ENCODE measurements at places on chromosomes 5 and 9.

GRCh38 chr5:171537923-171538537 is 118.6 kb downstream of the FGF18 start:
- DNase-seq: no peak

DNA sequence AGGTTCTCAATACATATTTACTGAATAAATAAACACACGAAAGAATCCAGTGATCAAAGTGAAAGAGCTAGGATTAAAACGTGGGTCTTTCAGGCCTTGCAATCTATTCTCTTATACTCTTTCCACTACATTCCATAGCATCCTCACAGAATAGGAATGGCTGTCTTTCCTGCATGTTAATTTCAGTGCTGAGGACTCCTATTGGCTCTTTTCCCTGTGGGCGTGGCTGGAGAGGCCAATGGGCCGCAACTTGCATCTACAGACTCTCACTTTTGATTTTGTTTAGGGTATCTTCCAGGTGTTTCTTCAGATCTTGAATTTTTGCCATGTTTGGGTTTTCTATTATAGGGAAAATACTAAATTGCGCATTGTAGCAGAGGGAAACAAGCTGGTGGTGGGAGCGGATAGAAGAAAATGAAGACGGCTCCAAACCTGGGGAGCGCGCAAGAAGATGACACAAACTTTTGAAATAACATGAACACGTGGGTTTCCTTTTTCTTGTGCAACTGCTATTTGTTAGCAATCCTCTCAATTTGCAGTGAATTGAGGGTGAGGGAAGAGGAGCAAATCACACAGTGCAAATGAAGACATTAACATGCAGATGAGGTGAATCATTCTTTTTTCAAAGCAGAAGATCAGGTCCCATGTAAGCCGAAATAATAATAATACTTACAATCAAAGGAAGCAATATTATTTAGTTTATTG is 93.9 kb downstream of the GCNT1 start:
- no peak for DNase-seq

DNA sequence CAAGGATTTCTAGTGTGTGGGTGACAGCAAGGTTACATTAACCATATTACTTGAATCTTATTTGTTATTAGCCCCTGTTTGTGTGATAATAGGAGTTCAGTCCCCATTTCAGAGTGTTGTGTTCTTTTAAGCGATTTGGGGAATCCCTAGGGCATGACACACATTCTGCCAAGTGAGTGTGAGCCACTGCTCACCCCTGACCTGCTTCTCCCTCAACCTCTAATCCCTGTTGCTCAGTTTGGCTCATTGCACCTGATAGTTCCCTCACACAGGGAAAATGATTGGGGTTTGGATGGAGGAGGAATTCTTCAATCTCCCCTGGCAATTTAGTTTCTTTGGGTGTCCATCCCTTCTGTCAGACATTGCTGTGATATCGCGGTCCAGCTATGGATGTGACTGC is 149.2 kb downstream of the DMRTA1 start:
- DNase-seq: peak; percentile 0

GRCh38 chr9:115456515-115456914 is 338.6 kb upstream of the TNC start:
- DNase-seq: no peak

GRCh38 chr9:36888551-36888950 is 145.5 kb downstream of the PAX5 start:
- DNase-seq: no peak

GRCh38 chr9:116002181-116002580 is 151.4 kb upstream of the PAPPA start:
- DNase-seq: no peak

GRCh38 chr5:103347716-103348423 is 89.3 kb downstream of the MACIR start:
- DNase-seq: no peak

DNA sequence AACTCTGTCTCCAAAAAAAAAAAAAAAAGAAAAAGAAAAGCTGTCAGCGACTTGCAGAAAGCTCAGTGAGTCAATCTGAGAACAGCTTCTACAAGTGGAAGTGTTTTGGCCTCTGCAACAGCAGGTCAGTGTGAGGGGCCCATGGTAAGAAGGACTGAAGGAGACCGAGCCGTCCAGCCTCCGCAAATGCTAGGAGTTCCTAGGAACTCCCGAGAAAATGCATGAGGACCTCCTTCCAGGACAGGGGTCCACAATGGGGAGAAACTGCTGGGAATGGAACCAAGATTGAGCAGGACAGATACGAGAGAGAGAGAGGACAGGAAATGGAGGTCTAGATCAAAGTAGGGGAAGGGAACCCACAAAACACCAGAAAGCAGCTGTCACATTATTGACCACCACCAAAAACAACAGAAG is 180.5 kb downstream of the CRB2 start:
- peak; percentile 13 for DNase-seq

DNA sequence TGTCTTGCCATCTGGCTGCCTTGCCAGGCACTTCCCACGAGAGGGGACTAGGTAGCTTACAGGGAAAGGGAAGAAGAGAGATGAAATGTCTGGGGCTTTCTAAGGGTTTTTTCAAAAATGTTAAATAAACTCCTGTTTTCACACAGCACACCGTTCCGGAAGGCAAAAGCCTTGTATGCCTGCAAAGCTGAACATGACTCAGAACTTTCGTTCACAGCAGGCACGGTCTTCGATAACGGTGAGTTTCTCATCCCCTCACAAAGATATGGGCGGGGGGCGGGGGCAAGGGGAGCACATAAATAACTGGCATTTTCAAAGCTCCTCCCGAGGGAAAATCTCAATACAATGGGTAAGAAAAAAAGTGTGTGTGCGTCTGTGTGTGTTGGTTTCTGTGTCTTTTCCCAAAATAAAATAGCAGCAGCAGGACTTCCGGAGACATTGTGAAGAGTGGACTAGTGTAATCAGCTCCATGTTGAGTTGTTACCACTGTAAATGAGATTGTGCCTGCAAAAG is 189.6 kb downstream of the NR3C1 start:
- peak; percentile 95 for DNase-seq

- no peak for DNase-seq
These were observed 15.5 kb downstream of the FAM193B start for GRCh38 chr5:177538876-177539275.

- DNase-seq: no peak
These were observed 171.0 kb downstream of the RMI1 start for GRCh38 chr9:84151640-84152039.

- no peak for DNase-seq
These were observed 61.0 kb downstream of the EHMT1 start for GRCh38 chr9:137679695-137680305.

DNA sequence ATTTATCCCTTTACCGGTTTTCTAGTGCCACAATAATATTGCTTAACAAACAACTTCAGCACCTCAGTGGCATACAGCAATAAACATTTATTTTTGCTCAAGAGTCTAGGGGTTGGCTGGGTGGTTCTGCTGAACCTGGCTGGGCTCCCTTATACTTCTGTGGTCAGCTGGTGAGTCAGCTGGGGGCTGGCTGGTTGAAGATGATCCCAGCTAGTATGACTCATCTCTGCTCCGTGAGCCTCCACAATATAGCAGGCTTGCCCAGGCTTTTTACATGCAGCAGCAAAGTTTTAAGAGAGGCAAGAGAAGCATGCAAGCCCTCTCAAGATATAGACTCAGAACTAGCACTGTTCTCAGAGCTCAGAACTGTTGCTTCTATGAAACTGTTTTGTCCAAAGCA is 523.5 kb upstream of the CLINT1 start:
- no peak for DNase-seq

DNA sequence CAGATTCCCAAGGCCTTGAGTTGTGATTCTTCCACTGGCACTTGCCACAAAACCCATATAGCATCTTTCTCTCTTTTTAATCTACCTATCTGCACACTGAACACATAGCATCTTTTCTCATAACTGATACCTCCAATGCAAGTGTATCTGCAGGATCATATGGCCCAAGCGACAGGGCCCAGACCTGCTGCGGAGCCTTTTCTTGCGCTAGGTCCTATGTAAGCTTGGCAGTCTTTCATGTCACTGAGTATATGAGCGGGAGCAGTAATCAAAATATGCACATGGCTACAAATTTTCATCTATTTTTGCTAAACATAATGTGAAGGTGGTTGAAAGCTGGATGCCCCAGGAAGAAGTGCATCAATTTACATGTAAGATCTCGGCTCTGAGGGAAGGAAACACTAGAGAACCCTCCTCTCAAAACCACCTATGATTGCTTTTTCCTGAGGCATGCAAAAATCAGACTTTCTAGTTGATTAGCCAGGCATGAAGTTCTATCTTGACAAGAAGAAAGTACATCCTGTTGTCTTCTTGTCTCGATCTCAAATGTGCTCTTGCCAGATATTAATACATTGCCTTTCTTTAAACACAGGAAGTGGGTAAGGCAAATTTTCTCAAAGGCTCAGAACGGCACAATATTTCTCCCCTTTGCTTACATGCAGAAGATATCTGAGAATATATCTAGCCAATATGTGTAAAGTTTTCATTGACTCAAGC is 26.9 kb upstream of the CEMIP2 start:
- peak; percentile 59 for DNase-seq

DNA sequence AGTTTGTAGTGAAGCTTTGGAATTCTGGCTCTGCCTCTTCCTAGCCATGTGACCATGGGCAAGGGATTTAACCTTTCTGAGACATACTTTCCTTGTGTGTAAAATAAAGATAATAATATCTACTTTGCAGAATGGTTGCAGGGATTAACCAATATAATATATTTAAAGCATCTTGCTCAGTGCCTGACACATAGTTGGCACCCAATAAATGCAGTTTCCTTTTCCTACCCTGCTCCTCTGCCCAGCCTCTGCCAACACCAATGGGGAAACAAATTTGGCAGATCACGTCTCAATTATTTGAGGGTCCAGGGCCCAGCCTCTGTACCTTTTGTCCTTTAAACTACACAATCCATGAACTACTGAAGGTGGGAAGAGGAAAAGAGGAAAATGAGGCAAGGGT is 91.1 kb downstream of the NRG2 start:
- no peak for DNase-seq

DNA sequence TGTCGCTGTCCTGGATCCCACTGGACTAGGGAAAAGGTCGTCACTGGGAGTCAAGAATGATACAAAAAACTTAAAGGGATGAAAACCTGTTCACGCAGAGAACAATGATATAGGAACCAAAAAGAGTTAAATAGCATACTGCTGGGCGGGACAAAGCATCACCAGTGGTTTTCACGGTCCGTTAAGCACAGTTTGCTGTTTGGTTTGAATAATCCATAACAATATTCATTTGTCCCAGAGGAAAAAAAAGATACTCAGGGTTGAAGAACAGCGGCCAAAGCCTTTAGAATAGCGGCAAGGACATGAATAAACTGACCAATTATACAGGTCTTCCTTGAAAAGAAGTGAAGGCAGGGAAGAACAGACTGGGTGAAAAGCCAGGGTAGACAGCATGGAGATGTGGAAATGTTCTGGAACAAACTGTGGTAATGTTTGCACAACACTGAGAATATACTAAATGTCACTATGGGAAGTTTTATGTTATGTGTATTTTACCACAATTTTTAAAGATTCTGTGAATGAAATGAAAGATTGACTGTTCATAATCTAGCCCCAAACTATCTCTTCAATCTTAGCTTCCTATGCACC is 60.8 kb downstream of the MTMR12 start:
- DNase-seq: no peak

GRCh38 chr9:133238851-133239532 is 29.9 kb upstream of the OBP2B start:
- DNase-seq: no peak

GRCh38 chr5:90940227-90940995 is 381.8 kb downstream of the ADGRV1 start:
- DNase-seq: peak; percentile 18

GRCh38 chr5:136763548-136763947 is 398.2 kb upstream of the TRPC7 start:
- no peak for DNase-seq

GRCh38 chr5:143134900-143135299 is 268.6 kb downstream of the NR3C1 start:
- DNase-seq: no peak

DNA sequence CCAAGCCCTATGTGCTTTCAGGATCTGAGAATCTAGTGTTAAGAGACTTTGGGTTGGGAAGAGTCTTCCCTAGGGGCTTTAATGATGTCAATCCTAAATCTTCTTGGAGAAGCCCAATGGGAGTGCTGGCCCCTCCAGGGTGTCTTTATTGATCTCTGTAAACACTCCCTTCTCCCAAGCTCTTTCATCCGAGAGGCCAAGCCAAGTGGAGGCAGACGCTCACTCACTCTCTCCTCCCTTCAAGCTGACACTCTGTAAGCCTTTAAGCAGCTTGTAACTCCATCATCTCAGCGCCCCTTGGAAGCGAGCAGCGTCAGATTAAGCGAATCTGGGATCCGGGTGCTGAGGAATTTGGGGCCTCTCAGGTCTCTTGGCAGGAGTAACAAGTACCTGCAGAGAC is 37.7 kb downstream of the SPARC start:
- no peak for DNase-seq

DNA sequence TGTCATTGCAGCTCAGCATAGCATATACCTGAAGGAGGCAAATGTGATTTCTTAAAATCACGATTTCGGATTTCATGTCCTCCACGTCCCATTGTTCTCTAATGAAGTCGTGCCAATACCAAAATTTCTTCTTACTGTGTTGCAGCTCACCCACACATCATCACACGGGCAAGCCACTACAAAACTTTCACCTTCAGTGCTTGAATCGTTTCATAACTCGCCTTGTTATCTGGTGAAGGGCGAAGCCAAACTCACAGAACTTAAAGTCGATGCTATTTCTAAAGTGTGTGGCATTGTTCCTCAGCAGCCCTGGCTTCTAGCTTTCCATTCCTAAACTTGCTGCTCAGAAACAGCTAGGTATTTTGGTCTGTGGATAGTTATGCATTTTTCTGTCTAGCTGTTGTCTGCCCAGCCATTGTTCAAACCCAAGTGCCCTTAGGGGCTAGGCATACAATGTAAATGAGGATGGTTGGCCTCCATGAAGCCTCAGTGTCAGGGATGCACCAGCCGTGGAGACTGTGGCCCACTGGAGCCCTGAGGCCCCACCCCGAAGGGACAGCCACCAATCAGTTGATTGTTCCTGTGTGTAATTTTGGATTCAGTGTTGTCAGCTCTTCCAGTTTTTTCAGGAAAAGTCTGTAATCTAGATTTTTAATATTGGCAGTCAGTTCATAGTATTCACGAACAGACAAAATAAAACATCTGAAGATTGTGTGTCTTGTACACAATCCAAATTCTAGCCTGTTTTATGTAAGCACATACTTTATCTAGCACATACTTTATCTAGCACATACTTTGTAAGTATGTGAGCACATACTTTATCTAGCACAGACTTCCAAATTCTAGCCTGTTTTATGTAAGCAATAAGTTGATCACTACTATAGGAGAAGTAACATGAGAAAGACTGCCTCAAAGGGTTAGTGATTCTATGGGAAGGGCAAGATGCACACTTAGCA is 112.8 kb downstream of the DAPK1 start:
- no peak for DNase-seq

GRCh38 chr5:30921388-30921787 is 272.1 kb upstream of the CDH6 start:
- DNase-seq: no peak

Data from GM12864 (cell line).